Tongue (tissue), 3 donors: ENCODE measurements at places on chromosomes 5 and 9.

DNA sequence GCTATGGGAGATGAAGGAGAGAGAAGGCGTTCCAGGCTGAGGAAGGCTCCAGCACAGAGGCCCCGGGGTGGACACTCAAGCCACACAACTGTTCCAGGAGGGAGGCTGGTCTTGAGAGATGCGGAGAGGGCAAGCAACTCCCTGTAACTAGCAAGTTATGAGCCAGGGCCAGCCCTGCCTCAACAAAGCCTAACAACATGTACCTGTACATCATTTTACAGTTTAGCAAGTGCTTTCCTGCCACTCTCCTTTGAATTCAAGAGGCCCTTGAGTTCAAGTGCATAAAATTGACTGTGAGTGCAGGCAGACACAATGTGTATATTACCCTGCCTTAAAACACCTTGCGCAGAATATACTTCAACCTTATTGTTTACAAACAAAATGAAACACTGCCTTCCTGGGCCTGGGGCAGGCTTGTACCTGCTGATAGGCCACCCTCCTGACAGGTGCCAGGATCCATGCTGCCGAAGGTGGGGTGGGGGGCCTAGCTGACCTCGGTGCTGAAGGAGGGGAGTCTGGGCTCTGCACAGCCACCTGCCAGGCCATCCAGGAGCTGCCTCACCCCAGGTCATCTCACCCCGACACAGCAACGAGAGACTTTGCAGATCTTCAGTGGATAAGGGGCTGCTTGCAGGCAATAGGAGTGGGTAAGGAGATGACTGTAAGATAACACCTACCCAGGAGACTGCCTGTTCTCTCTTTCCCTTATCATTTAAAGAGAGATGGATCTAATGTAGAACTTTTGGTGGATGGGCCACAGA, 80.0 kb downstream of the PPARGC1B start:
- no peak for DNase-seq

- DNase-seq: no peak
Measured at GRCh38 chr5:154840435-154841272, 9.7 kb downstream of the FAXDC2 start.

GRCh38 chr9:99178912-99179872, 42.5 kb downstream of the ALG2 start:
- peak; percentile 70 for DNase-seq

GRCh38 chr9:121154782-121155181, 46.9 kb downstream of the RAB14 start:
- DNase-seq: no peak

- DNase-seq: peak; percentile 76
Measured at GRCh38 chr9:108645520-108645919, 210.3 kb downstream of the ACTL7B start.

GRCh38 chr5:57184322-57184721, 10.5 kb downstream of the GPBP1 start:
- DNase-seq: no peak

DNA sequence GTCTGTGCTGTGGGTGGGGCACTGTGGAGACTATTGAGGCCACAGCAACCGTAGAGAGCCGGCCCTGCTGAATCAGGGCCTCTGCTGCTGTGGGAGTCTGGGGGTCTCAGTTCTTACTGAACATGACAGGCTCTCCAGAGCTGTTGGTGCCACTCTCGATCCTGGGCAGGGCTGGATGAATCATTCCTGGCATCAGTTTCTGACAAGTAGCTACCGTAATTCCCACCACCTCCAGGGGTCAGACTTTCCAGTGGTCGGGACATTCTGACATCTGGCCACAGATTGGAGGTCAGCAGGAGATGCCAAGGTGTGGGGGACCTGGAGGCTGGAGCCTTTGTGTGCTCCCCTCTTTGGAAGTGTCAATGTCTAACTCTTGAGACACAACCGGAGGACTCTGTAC, 188.4 kb downstream of the IRX2 start:
- DNase-seq: no peak

- DNase-seq: no peak
Measured at GRCh38 chr5:143495110-143495509, 91.6 kb upstream of the NR3C1 start.

GRCh38 chr9:129987047-129987446, 55.9 kb downstream of the FNBP1 start:
- DNase-seq: no peak

DNA sequence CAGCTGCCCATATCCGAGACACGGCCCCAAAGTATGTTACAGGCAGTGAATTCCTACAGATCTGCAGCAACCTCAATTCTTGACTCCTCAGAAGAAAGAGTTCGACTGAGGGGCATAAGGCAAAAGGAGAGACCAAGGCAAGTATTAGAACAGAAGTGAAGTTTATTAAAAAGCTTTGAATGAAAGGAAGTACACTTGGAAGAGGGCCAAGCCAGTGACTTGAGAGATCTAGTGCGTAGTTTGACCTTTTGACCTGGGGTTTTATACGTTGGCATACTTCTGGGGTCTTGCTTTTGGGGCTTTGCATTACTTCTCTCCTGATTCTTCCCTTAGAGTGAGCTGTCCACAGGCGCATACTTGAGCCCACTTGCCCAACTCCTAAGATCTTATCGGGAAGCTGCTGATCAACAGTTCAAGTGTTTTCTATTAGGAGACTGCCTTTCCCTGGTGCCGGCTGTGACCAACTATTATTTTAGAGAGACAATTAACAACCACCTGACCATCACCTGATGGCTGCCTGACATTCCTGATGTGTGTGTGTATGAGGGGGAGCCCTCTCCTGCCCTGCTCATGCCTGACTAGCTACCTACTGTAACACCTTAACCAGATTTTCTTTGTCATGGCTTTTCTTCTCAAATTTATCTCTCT, 1.5 kb upstream of the DEPDC1B start:
- DNase-seq: no peak

- no peak for DNase-seq
Measured at GRCh38 chr5:139413963-139414362, 10.1 kb upstream of the SPATA24 start.

DNA sequence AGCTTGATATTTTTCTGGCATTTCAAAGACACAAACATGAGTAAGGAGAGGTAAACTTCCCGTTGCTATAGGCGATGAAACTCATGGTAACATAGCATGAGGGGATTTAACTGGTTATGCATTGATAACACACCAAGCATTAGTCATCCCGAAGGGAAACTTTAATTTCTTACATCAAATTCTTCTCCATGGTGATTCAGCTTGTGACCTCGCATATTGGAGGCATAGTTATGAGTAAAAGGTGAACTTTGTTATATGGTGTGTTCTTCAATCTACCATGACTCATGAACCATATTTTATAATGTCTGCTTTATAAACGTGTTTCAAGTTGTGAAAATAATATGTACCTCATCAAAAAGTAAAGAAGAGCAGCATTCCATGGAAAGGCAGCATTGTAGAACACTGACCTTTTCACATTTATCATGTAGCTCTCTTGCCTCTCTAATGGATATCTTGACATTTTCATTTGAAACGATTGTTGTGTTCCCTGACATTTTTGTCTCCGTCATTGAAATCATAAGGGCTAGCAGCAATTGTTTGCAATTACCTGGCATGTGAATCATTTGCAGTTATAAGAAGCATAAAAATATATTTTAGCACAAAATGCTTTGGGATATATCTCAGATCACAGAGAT, 491.8 kb downstream of the ANXA1 start:
- no peak for DNase-seq

GRCh38 chr5:31781772-31782171, 142.8 kb downstream of the PDZD2 start:
- DNase-seq: no peak

GRCh38 chr9:88995627-88996026, 4.4 kb downstream of the S1PR3 start:
- no peak for DNase-seq

GRCh38 chr5:102700120-102700831, 54.8 kb upstream of the PAM start:
- peak; percentile 73 for DNase-seq

GRCh38 chr5:149497357-149497756, 53.9 kb downstream of the CSNK1A1 start:
- peak; percentile 37 for DNase-seq

- DNase-seq: peak; percentile 74
Measured at GRCh38 chr5:138138949-138139780, at the start of gene NME5. Gene NME5 (minus strand): TSS chr5:138139428. CDS start chr5:138138780, 648 bp downstream.

- DNase-seq: peak; percentile 79
Measured at GRCh38 chr5:172455511-172456061, 1.3 kb upstream of the SH3PXD2B start.

DNA sequence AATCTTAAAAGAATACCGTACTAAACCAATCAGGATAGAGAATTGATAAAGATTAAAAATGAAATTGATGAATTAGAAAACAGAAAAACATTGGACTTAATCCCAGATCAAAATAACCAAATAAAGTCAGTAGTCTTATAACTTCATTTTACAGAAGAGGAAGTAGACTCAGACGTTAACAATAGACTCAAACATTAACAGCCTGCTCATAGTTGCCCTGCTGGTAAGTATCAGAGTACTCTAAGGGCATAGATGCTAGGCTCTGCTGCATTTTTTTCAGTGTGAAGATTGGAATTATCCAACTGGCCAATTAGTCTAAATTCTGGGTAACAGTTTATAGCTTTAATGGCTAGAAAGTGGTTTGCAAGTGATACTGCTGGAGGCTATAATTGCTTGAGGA, 42.9 kb downstream of the ADGRV1 start:
- DNase-seq: no peak

DNA sequence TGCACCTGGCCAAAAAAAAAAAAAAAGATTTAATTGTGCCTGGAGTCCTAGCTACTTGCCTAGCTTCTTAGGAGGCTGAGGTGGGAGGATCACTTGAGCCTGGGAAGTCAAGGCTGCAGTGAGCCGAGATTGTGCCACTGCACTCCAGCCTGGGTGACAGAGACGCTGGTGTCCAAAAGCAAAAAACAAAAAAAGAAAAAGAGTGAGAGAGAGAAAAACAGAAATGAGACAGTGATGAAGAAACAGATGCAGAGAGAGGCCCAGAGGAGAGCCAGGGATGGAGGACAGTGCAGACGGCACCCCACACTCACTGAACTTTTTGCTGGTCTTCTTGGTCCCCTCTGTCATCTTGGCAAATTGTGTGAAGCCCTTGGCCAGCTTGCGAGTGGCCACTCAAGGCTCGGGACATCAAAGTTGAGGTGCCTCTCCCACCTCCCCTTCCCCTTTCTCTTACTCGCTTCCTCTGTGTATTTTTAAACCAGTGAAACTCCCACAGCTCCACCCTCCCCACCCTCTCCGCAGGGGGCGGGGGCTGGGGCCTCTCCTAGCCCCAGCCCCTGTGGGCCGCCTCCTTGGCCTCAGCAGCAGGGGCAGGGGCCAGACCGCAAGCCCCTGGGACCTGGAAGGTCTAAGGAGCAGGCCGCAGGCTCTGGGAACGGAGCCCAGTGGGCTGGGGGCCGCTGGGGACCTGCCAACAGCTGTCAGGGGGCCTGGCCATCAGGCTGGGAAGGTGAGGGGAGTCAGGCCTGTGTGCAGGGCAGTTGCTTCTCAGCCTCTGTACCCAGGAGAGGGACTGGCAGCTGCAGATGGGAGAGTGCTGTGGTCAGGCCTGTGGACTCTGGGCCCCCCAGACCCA, at the start of gene SH2D3C:
TSS of gene SH2D3C (minus strand) at position 387 of the 856 bp plus-strand sequence. CDS start at position 348, 39 bp downstream.
- peak; percentile 50 for DNase-seq

DNA sequence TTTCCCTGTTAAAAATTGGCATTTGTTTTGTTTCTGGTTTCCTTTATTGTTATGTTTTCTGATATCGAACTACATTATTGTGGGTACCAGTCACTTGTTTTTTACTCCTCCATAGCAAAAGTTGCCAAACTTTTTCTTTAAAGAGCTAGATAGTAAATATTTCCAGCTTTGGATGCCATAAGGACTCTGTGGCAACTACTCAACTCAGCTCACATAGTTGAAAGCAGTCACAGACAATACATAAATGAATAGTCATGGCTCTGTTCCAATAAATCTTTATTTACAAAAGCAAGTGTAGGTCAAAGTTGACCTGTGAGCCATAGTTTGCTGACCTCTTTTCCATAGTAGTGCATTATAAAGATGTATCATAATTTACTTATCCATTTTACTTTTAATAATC, 305.0 kb downstream of the RASEF start:
- DNase-seq: no peak

DNA sequence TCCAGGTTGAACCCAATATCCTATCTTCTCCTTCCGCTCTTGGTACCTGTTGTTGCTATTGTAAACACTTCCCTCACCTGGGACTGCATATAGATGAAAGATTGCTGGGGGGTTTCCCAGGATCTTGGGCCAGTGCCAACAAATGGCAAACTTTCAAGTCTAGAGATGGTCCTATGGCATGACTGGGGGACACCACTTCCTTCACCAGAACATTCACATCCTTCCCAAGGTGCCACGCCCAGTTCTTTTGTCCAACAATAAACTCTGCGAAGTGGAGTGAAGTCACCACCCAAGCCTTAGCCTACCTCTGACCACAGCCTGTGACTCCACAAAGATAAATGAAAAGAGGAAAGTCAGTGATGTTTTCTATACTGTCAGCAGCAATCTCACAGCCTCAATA, 34.4 kb downstream of the DOCK8 start:
- no peak for DNase-seq

DNA sequence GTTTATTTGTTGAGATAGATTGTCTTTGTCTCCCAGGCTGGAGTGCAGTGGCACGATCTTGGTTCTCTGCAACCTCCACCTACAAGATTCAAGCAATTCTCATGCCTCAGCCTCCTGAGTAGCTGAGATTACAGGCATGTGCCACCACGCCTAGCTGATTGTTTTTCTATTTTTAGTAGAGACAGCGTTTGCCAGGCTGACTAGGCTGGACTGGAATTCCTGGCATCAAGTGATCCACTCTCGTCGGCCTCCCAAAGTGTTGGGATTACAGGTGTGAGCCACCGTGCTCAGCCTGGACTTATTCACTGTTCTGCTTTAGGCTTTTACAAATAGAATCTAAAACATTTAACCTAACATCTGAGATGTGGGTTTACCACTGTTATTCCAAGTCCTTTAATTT, 91.3 kb downstream of the COMMD10 start:
- DNase-seq: no peak

GRCh38 chr5:51484326-51484725, 101.1 kb downstream of the ISL1 start:
- DNase-seq: no peak
